ENCODE measurements at places on chromosomes 5 and 9. TPM values are rescaled to one million over a fixed set of nuclear protein-coding genes. Genes with fewer than 3 reads are reported as not detected.

Gene NRARP
- 20.7 TPM for total RNA-seq

Gene FUT7
- total RNA-seq: not detected

Gene IL13
- total RNA-seq: not detected

Gene LRRC70
- 1.2 TPM for total RNA-seq

- no peaks in the 10 kb centered on the region for H3K27me3 ChIP-seq
- no peak for DNase-seq
- H3K36me3 ChIP-seq: no peaks in the 10 kb centered on the region
Measured at GRCh38 chr5:151205411-151205810, 18.5 kb downstream of the CCDC69 start.

- no peak for DNase-seq
- no peak overlapping the region for H3K4me3 ChIP-seq
- no peaks in the 10 kb centered on the region for H3K27me3 ChIP-seq
- H3K36me3 ChIP-seq: no peaks in the 10 kb centered on the region
- H3K4me1 ChIP-seq: no peaks in the 10 kb centered on the region
Measured at GRCh38 chr9:18759827-18760226, 273.2 kb downstream of the SAXO1 start.

- H3K27me3 ChIP-seq: no peaks in the 10 kb centered on the region
- no peak overlapping the region for H3K27ac ChIP-seq
- DNase-seq: no peak
- no peak overlapping the region for H3K4me3 ChIP-seq
Measured at GRCh38 chr9:36963346-36963745, 70.7 kb downstream of the PAX5 start.

- H3K27me3 ChIP-seq: no peaks in the 10 kb centered on the region
- DNase-seq: no peak
- no peaks in the 10 kb centered on the region for H3K36me3 ChIP-seq
- no peaks in the 10 kb centered on the region for H3K4me1 ChIP-seq
Measured at GRCh38 chr5:53083927-53084326, 25.6 kb downstream of the MOCS2 start.

- no peak overlapping the region for H3K4me3 ChIP-seq
- peaks cover 3% of the 10 kb centered on the region for H3K36me3 ChIP-seq
- H3K27ac ChIP-seq: no peak overlapping the region
- no peak for DNase-seq
- no peaks in the 10 kb centered on the region for H3K4me1 ChIP-seq
Measured at GRCh38 chr9:92650839-92651621, 18.9 kb downstream of the IPPK start.

- H3K4me3 ChIP-seq: no peak overlapping the region
- no peaks in the 10 kb centered on the region for H3K27me3 ChIP-seq
- peaks cover 6% of the 10 kb centered on the region for H3K4me1 ChIP-seq
- H3K36me3 ChIP-seq: no peaks in the 10 kb centered on the region
- no peak for DNase-seq
- no peak overlapping the region for H3K27ac ChIP-seq
Measured at GRCh38 chr9:26687421-26687820, 205.2 kb downstream of the CAAP1 start.

- H3K4me1 ChIP-seq: peaks cover 23% of the 10 kb centered on the region
- H3K27me3 ChIP-seq: peaks cover 7% of the 10 kb centered on the region
- peak overlapping the region; percentile 60 for H3K4me3 ChIP-seq
- peak; percentile 48 for DNase-seq
- no peaks in the 10 kb centered on the region for H3K36me3 ChIP-seq
- no peak overlapping the region for H3K27ac ChIP-seq
Measured at GRCh38 chr9:137201205-137201868, 796 bp upstream of the TPRN start.

- H3K27ac ChIP-seq: no peak overlapping the region
- H3K4me1 ChIP-seq: peaks cover 7% of the 10 kb centered on the region
- H3K36me3 ChIP-seq: no peaks in the 10 kb centered on the region
Measured at GRCh38 chr5:13553896-13554295, 390.6 kb downstream of the DNAH5 start.

DNA sequence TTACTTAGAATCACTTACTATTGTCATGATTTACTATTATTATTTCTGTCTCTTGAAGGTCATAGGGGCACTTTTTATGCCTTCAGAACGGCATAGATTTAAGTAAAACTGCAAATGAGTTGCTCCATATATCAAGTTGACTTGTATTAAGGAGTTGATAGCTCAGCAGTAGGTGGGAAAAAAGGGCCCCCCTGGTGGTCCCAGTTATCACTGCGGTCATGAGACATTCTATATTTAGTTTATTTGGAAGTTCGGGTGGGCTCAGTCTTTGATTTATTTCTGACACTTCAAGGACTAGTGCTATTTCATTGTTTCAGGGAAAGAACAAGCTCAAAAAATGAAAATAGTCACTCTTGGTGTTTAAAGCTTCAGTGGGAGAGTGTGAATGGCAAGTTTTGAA lies 159.3 kb downstream of the SLC24A2 start:
- H3K4me3 ChIP-seq: no peak overlapping the region
- no peak overlapping the region for H3K27ac ChIP-seq
- H3K4me1 ChIP-seq: no peaks in the 10 kb centered on the region
- no peaks in the 10 kb centered on the region for H3K27me3 ChIP-seq
- peak; percentile 6 for DNase-seq

DNA sequence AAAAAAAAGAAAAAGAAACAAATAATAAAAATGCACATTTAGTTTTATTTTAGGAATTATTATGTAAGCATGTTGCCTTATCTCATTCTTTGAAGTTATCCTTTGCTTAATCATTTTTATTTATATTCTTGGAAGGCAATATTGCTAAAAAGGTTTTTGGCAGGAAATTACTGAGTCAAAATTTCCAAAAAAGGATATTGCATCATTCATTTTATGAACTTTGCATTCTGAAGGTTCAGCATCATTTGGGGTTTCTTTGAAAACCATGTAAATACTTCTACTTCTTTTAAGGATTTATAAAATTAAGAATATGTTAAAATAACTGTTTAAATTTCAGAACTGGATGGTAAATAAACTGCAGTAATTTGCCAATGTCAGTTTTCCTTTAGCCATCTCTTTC lies 94.2 kb upstream of the CTNND2 start:
- no peaks in the 10 kb centered on the region for H3K27me3 ChIP-seq
- H3K27ac ChIP-seq: no peak overlapping the region
- no peak overlapping the region for H3K4me3 ChIP-seq
- H3K36me3 ChIP-seq: no peaks in the 10 kb centered on the region

DNA sequence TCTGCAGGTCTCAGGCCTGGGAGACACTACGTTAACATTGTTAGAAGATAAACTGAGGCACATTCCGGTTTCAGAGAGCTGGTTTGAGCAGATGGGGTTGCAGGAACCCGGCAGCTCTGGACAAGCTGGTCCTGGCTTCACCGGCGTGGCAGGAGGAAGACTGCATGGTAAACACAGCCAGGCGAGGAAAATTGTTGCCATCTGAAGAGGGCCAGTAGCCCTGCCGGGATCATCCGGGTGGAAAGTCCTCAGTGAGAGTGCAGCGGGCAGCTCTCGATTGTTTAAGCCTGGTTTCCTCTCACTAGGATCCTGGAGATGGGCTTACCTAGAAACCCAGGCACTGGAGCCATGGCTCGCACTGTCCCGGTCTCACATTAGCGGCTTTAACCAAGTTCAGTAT lies 226.9 kb downstream of the IRX2 start:
- H3K4me3 ChIP-seq: no peak overlapping the region
- H3K27ac ChIP-seq: no peak overlapping the region
- no peak for DNase-seq
- H3K27me3 ChIP-seq: no peaks in the 10 kb centered on the region
- H3K4me1 ChIP-seq: no peaks in the 10 kb centered on the region

- no peaks in the 10 kb centered on the region for H3K4me1 ChIP-seq
- no peak for DNase-seq
- H3K27me3 ChIP-seq: no peaks in the 10 kb centered on the region
- H3K4me3 ChIP-seq: no peak overlapping the region
- peaks cover 10% of the 10 kb centered on the region for H3K36me3 ChIP-seq
Measured at GRCh38 chr5:108801776-108802175, 54.1 kb downstream of the FER start.

DNA sequence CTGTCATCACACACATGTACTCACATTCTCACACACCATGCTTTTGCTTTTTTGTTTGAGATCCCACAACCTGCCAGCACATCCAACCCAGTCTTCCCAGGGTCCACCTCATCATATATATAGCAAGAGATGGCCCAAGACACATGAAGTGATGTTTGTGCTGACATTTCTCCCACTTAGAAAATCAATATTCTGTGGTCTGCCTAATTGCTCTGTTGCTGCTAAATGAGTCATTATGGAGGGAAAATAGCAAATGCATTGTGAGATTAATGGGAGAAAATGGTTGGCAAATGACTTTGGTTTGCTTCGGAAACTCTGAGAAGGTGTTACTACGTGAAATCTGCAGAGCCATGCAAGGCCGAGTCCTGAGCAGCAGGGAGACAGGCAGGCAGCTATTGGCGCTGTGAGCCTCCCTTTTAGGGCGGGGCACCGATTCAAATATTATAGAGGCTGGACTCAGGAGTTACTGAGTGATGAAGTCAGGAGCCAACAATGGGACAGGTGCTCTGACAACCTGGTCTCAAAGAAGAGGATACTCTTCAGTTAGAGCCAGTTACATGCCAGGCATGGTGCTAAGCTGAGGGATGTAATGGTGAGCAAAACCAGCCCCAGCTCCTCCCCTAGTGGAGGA lies 62.8 kb downstream of the DAB2IP start:
- H3K27ac ChIP-seq: no peak overlapping the region
- peaks cover 19% of the 10 kb centered on the region for H3K4me1 ChIP-seq
- no peak overlapping the region for H3K4me3 ChIP-seq

DNA sequence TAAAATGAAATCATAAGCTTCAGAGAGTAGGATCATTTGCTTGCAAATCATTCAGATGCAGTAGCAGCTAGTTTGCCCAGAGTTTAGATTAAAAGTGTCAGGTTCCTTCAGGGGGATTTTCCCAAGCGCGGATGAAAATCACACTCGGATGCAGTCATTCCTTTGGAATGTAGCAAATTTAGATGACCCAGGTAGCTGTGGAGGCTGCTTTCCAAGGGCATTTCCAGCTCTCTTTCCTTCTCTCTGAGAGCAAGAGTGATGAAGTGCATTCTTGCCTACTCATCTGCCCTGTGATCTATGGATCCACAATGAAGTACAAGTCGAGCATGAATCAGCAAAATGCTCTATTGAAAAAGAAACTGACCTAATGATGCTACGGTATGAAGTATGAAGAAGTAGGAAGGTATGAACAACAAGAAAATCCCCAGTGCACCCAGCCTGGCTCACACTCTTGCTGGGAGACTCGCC lies 200.2 kb downstream of the PLK2 start:
- no peak overlapping the region for H3K4me3 ChIP-seq
- DNase-seq: no peak
- H3K4me1 ChIP-seq: no peaks in the 10 kb centered on the region
- no peaks in the 10 kb centered on the region for H3K27me3 ChIP-seq

GRCh38 chr5:168339109-168339771 lies 47.8 kb downstream of the WWC1 start:
- H3K27ac ChIP-seq: no peak overlapping the region
- H3K36me3 ChIP-seq: no peaks in the 10 kb centered on the region
- H3K4me1 ChIP-seq: peaks cover 10% of the 10 kb centered on the region
- H3K4me3 ChIP-seq: no peak overlapping the region
- peak; percentile 44 for DNase-seq
- no peaks in the 10 kb centered on the region for H3K27me3 ChIP-seq

DNA sequence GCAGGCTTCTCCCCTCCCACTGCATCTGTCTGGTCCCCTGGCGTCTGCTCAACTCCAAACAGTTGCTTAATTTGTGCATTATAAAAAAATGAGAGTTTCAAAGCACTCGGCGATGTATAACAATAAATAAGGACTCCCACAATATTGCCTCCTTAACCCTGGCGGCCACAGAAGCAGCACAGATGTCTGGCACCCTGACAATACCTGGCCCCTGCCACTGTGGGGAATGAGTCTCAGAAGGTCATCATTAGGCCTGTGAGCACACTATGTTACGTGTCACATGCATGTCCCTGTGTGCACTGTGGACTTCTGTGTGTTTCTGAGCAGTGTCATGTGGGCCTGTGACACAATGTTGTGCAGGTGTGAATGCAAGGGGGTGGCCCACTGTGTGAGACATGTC lies 236.5 kb downstream of the PBX3 start:
- H3K27me3 ChIP-seq: no peaks in the 10 kb centered on the region
- no peaks in the 10 kb centered on the region for H3K4me1 ChIP-seq
- no peak overlapping the region for H3K27ac ChIP-seq
- DNase-seq: no peak
- H3K36me3 ChIP-seq: no peaks in the 10 kb centered on the region

DNA sequence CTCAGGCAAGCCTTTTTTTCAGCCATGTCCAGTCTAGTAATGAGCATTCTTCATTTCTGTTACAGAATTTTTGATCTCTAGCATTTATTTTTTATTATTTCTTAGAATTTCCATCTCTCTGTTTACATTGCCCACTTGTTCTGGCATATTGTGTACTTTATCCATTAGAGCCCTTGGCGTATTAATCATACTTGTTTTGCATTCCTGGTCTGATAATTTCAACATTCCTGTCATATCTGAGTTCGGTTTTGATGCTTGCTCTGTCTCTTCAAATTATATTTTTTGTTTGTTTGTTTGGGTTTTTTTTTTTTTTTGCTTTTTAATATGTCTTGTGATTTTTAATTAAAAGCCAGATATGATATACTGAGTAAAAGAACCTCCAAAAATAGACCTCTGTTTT lies 23.0 kb upstream of the JAK2 start:
- no peak overlapping the region for H3K27ac ChIP-seq
- H3K4me3 ChIP-seq: no peak overlapping the region
- DNase-seq: no peak
- H3K36me3 ChIP-seq: no peaks in the 10 kb centered on the region
- H3K4me1 ChIP-seq: peaks cover 10% of the 10 kb centered on the region

DNA sequence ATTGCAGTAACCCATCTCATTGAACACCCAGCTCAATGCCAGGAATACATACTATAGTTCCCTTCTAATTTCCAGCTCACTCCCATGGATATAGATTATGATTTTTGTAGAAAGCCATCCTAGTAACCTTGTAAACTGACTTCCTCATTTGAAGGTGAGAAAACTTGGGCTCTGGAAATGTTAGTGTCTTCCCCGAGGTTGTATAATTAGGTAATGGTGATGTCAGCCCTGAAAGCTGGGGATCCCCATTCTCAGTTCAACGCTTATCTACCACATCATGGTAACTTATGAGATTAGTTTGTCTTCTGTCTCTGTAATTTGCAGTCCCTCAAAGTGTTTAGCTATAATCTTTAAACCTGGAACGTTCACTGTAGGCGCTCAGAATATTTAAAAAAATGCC lies 34.6 kb upstream of the PTCH1 start:
- H3K27me3 ChIP-seq: peaks cover 97% of the 10 kb centered on the region
- H3K4me3 ChIP-seq: no peak overlapping the region
- peaks cover 22% of the 10 kb centered on the region for H3K4me1 ChIP-seq
- no peak for DNase-seq
- H3K36me3 ChIP-seq: no peaks in the 10 kb centered on the region
- H3K27ac ChIP-seq: no peak overlapping the region

All from neural progenitor cell (in vitro differentiated cells).